Cardiac fibroblast (primary cell): ENCODE measurements at places on chromosomes 12 and 14.

DNA sequence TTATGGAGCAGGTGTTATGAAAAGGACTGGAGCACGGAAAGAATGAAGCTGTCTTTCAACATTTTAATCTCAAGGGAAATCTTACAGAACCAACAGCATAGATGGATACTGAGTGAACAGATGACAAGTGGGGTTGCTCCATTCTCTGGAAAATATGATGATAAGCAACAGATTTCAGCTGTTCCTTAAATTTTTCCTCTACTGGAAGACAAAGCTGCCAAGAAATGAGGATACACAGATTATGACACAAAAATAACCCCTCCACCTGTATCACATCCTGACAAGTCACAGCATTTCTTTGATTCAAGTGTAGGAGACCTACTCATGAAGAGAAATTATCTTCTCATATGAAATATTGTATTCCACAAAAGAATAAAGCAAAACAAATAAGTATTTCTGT lies 13.0 kb upstream of the TMTC2 start:
- DNase-seq: no peak

DNA sequence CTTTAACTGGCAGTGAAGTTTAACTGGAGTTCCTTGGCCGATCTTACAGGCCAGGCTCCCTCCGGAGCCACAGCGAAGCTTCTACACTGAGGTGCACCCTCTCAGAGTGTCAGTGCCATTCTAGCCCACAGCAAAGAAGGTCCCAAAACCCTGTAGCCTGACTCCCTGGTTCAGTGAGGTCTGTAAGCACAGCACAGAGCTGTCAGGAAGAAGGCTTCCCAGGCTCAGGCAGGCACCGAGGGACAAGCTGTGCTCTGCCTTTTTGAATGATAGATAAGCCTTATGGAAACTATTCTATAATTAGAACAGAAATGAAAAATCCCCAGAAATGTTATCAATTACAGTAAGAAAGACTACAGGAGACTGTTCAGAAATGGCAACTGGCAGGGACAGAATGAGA lies 40.2 kb downstream of the MOK start:
- DNase-seq: peak; percentile 69

GRCh38 chr14:91350813-91351511 lies 66.7 kb downstream of the CCDC88C start:
- DNase-seq: no peak

GRCh38 chr12:64170024-64170423 lies 52.1 kb downstream of the KICS2 start:
- DNase-seq: no peak

GRCh38 chr12:5588176-5588575 lies 156.3 kb downstream of the NTF3 start:
- no peak for DNase-seq

GRCh38 chr12:32024884-32025592 lies 65.8 kb downstream of the RESF1 start:
- no peak for DNase-seq

GRCh38 chr14:105497671-105498429 lies 6.8 kb downstream of the TEDC1 start:
- no peak for DNase-seq

GRCh38 chr12:131513606-131514005 lies 197.3 kb upstream of the SFSWAP start:
- no peak for DNase-seq

- peak; percentile 6 for DNase-seq
Observed at GRCh38 chr12:75170640-75171185, 38.9 kb downstream of the KCNC2 start.

DNA sequence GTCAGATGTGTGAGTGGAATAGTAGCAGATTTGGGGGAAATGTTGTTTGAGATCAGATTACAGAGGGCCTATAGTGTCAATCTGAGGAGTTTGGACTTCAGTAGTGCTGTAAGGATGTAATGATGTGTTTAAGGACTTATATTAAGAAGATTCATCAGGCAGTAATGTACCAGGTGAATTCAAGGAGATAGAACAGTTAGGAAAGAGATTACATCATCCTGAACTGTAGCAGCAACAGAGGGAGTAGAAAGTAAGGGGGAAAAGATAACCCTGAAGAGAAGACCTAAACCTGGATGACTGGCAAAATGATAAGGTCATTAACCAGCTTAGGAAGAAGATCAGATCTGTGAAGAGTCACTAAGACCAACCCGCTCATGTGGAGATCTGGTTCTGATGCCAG lies 349.4 kb downstream of the PDZRN4 start:
- no peak for DNase-seq

DNA sequence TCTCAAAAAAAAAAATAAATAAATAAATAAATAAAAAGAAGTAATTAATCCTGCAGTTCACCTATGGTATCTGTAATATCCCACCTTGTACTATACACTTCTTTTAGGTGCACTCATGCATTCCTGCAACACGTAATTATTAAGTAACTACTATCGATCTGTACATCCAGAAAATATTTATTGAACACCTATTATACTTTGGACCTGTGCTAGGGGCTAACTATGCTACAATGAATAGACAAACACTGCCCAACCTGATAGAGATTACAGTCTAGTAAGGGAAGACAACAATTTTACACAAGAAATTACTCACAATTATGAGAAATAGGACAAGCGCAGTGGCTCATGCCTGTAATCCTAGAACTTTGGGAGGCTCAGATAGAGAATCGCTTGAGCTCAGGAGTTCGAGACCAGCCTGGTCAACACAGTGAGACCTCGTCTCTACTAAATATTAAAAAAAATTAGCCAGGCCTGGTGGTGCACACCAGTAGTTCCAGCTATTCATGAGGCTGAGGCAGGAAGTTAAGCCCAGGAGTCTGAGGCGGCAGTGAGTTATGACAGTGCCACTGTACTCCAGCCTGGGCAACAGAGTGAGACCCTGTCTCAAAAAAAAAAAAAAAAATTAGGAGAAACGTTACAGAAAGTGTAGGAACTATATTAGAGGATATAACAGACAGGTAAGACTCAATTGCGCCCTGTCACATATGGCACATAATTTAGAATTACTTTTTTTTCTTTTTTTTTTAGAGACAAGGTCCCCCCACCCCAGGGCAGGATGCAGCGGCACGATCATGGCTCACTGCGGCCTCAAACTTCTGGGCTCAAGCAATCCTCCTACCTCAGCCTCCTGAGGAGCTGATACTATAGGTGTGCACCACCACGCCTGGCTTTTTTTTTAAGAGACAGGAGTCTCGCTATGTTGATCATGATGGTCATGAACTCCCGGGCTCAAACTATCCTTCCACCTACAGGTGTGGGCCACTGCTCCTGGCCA lies 1.2 kb downstream of the NRDE2 start:
- no peak for DNase-seq

DNA sequence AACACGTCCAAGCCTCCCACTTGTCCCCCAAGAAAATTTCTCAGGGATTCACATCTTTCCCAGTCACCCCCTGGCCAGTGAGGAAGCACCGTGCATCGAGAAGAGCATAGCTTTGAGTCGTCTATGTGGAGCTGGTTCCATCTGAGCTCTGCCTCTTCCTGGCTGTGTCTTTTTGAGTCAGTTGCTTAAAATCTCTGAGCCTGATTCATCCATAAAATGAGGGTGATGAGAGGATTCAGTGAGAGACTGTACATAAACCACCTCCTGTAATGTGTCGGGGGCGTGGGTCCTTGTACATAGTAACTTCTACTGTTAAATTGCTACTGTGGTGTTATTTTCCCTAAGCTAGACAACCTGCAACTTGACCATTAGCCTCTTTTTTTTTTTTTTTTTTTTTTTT lies 13.8 kb downstream of the CD9 start:
- no peak for DNase-seq

DNA sequence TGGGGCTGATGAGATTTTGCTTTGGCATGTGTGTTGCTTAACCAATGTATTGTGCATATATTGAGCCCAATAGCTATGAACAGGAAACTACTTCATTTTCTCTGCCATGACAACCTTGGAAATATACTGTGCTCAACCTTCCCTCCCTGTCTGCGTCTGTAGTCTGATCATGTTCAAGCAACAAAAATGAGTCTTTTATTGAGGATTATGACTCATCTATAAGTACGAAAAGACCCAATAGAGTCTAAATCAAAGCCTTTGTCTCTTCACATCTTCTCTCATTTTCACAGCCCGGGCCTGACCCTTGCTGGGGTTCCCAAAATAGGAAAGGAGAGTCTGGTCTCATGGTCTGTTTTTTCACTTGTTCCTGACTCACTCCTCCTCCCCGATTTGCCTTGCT lies 158.2 kb downstream of the CAND1 start:
- no peak for DNase-seq

GRCh38 chr12:113852695-113853490 lies 113.2 kb downstream of the RBM19 start:
- DNase-seq: no peak

DNA sequence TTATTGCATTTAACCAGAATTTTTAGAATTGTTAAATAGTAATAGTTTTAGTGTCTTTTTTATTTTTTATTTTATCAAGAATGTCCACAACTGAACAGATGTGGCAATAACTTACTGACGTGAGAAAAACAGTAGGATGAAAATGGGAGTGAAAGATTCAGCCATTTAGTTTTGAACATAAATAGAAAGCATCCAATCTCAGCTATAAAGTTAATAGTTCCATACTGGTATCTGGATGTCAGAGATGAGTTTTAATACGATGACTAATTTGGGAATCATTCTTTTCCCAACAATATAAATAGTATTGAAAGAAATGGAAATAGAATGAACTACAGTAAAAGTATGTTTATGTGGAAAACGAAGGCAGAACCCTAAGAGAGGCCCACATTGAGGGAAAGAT lies 159.4 kb downstream of the EPS8 start:
- peak; percentile 73 for DNase-seq

DNA sequence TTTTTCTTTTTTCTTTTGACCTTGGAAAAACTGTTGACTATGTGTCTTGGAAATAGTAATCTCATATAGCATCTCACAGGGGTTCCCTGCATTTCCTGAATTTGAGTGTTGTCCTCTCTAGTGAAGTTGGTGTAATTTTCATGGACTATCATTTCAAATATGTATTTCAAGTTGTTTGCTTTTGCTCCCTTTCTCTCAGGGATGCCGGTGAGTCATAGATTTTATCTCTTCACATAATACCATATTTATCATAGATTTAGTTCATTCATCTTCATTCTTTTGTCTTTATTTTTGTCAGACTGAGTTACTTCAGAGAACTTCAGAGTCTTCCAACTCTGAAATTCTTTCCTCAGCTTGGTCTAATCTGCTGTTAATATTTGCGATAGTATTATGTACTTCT lies 1320.6 kb downstream of the LRFN5 start:
- no peak for DNase-seq

GRCh38 chr12:32819424-32819823 lies 63.7 kb upstream of the YARS2 start:
- no peak for DNase-seq

DNA sequence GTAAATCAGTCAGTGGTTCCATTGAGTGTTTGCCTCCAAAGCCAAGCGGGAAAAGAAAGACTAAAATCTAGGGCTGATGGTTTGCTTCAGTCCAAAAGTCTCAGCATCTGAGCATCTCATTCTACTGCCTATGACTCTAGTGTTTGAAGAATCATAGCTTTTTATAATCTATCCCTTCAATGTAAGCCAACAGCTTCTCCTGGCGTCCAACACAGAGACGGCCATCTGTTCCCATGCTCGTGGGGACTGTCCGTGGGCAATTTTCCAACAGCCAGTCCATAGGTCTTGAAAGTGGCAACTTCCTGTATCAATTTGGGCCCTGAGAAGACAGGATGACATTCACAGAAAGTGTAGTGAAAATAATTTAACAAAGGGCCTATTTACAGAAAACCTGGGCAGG lies 544.4 kb upstream of the TMEM132C start:
- no peak for DNase-seq

DNA sequence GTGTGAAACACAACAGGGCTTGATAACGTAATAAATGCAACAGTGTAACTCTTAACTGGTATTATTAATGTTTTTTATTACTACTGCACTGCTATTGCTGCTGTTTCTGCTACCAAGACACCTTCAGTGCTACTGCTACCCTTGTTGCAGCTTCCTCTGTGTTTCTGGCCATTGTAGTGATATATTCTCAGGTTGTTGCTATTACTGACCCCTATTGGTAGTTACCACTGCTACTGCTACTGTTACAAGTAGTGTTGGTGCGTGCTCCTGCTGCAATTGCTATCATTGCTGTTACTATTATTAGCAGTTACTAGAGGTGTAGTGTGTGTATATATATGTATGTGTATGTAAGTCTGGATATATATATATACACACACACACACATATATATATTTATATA lies 87.2 kb upstream of the PTPRB start:
- peak; percentile 48 for DNase-seq

- DNase-seq: no peak
Observed at GRCh38 chr12:78697817-78698415, 166.7 kb upstream of the SYT1 start.

DNA sequence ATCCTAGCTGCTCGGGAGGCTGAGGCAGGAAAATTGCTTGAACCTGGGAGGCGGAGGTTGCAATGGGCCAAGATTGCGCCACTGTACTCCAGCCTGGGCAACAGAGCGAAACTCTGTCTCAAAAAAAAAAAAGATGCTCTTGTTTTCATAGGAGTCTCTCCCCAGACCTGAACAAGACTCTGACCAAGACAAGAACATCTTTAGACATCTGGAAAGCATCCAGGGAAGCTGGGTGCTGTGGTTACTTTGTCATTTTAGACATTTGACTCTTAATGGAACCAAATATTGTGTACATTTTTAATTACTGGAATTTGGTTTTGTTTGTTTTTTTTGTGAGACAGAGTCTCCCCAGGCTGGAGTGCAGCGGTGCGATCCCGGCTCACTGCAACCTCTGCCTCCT lies 21.1 kb upstream of the ATF1 start:
- DNase-seq: no peak
